ENCODE measurements at places on chromosomes 13 and 19. TPM values are rescaled to one million over a fixed set of nuclear protein-coding genes. Genes with fewer than 3 reads are reported as not detected.

Gene TPTE2
- not detected for total RNA-seq

Gene ZSCAN22
- total RNA-seq = 2.9 TPM

Gene ELSPBP1
- total RNA-seq = not detected

DNA sequence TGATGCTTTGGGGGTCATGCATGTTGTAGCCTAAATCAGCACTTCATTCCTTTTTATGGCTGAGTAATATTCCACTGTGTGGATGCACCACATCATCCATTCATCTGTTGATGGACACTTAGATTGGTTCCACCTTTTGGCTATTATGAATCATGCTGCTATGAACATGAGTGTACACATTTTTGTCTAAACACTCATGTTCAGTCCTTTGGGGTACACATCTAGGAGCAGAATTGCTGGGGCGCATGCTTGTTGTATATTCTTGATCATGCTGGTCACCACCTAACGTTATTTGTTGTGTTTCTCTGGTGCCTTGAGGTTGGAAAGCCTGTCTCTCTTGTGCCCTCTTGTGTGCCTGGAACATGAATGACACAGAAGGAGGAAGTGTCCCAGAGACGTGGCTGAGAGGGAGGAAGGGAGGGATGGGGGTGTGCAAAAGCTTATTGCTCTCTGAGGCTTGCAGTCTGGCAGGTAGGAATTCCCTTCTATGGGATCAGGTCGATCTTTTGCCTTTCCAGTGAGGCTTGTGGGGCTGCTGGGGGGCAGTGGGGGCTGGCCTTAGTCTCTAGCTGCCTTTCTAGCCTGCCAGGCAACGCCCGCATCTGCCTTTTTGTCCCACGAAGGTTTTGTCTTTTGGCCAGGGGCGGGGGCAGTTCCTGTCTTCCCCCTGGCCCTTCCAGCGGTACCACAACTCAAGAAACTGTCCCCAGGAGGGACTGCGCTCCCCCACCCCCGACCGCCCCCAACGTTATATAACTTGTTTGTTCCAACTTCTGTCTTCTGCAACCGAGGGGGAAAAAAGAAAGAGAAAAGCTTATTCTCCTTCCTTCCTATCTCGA is 7.6 kb downstream of the KLHL26 start:
- no peak for DNase-seq

GRCh38 chr19:29767039-29767735 is 44.6 kb upstream of the CCNE1 start:
- no peak for DNase-seq

- DNase-seq = peak; percentile 42
Measured at GRCh38 chr19:16449330-16449961, 22.3 kb downstream of the EPS15L1 start.

DNA sequence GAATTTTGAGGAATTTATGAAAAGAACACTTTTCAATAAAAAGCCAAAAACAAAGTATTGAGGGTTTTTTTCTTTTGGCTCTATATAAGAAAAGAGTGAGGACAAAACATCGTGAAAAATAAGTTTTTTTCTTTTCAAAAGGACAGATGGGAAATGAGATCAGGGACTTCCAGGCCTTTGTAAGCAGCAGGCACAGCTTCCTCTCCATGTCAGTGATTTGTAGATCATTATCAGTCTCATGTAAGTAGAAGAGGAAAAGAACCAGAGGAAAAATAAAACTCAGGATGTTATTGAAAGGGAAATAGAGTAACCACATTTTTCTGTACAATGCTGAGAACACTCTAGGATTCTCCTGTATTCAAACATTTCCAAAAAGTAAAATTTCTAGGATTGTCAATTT is 29.9 kb downstream of the DOCK9 start:
- DNase-seq = no peak

- DNase-seq = no peak
Measured at GRCh38 chr19:17216058-17216670, 1.0 kb downstream of the USE1 start.

- DNase-seq = peak; percentile 28
Measured at GRCh38 chr19:1624458-1624857, 19.2 kb upstream of the UQCR11 start.

GRCh38 chr19:48121909-48122371 is 11.3 kb upstream of the PLA2G4C start:
- DNase-seq = peak; percentile 100

- peak; percentile 52 for DNase-seq
Measured at GRCh38 chr13:98180092-98180491, 3.0 kb upstream of the RNF113B start.

DNA sequence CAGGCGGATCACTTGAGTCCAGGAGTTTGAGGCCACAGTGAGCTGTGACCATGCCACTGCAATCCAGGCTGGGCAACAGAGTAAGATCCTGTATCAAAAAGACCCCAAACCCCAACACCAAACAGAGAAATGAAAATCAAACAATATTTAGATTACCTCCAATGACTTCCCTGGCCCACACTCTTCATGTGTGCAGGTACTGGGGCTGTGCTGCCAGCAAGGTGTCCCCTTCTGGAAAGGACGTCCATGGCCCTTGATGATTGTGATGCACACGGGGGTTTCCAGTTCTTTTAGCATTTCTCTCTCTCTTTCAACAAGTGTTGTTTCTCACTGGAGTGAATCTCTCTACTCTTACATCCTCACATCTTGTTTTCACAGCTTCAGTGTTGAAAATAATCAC is 23.7 kb upstream of the LGALS14 start:
- no peak for DNase-seq

DNA sequence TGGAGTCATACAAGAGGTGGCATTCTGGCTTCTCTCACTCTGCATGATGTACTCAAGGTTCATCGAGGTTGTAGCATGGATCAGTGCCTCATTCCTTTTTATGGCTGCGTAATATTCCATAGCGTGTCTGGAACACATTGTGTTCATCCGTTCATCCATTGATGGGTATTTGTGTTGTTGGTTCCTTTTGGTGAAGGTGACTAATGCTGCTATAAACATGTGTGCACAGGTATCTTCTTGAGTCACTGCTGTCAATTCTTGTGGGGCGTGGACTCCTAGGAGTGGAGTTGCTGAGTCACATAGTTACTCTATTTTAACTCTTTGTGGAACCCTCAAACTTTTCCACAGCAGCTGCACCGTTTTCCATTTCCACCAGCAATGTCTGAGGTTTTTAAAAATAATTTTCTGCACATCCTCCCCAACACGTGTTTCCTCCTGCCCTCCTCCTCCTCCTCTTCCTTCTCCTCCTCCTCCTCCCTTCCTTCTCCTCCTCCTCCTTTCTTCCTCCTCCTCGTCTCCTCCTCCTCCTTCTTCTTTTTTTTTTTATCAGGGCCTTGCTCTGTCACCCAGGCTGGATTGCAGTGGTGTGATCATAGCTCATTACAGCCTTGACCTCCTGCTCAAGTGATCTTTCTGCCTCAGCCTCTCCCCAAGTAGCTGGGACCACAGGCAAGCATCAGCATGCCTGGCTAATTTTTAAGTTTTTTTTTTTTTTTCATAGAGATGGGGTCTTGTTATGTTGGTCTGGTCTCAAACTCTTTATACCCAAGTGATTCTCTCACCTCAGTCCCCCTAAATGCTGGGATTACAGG is 2.0 kb upstream of the TMEM221 start:
- DNase-seq = peak; percentile 31

- no peak for DNase-seq
Measured at GRCh38 chr19:38076337-38076736, 147.7 kb downstream of the DPF1 start.

DNA sequence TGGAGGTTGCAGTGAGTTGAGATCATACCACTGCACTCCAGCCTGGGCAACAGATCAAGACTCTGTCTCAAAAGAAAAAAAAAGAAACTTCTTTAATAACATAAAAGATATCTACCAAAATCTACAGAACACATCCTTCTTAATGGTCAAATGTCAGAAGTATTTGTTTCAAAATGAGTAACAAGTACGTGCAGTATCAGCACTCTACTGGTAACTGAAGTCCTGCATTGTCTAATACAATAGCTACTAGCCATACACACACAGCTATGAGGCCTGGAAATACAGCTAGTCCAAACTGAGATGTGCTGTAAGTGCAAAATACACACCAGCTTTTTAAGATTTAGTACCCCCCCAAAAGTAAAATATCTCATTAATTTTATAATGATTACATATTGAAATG is 88.1 kb downstream of the TSC22D1 start:
- DNase-seq = no peak

DNA sequence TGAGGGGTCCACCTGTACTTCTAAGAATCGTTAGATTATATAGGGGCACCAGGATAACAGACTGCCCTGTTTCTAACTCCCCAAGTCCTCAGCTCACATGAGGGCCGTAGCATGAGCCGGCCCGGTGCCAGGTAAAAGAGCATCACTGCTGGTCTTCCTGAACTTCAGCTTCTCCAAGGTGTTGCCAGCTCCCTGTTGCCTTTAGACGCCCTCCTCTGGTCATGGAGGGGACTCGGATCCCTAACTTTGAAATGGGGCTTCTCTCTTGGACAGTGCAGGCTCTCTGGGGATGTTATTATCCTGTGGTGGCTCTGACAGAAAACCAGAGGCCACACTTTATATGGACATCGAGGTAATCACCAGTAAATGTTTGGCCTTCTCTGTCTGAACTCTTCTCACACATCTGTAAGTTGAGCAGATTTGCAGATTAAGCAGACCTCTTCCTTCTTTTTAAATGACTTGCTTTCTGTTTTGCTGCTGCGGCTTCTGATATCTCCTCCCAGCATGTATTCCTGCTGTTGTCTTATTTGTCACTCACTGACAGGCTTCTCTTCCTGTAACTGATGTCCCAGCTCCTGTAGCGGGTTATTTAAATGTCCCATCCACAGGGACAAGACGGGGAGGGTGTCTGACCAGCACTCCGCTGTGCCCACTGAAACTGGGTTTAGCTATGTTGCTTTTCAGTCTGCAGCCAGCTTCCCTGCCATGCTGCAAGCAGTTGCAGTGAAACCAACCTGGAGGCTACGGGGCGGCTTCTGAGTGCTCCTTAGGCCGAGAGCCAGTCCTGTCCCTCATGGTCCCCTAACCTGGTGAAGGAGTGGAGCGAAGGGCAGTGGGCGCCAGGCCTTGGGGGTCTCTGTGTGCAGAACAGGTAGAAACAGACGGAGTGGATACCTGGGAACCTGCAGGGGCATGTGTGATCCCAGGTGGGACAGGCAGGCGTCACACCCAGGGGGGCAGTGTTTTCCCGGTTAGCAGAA is 39.2 kb downstream of the TSSK6 start:
- peak; percentile 12 for DNase-seq

DNA sequence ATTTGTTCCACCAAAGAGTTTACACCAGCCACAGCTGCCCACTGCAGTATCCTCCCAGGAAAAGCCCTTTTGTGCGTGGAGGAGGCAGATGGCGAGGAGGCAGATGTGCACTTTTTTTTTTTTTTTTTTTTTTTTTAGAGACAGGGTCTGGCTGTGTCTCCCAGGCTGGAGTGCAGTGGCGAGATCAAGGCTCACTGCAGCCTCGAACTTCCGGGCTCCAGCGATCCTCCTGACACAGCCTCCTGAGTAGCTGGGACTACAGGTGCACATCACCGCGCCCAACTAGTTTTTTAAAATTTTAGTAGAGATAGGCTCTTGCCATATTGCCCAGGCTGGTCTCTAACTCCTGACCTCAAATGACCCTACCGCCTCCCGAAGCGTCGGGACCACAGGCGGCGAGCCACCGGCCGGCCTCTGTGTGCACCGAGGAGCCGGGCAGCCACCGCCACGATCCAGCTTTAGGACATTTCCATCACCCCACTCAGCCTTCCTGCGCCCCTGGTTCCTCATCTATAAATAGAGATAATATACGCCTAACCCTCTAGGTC is 563 bp upstream of the PDCD5 start:
- no peak for DNase-seq

- no peak for DNase-seq
Measured at GRCh38 chr13:48851707-48852106, 124.0 kb upstream of the FNDC3A start.

DNA sequence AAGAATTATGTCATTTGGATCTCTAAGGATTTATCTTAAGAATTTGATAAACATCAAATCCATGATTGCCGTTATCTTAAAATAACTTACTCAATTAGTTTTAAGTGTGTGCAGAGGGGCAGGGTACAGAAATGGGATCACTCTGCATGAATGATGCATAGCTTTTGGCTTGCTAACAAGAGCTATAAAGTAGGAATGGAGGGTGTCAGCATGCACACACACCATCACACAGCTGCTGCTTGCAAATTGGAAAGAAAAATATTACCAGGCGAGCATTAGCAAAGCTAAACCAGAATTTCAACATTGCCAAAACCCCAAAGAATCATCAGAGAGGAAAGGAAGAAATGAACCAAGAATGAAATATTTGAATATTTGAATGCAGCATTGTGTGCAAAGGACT is 580.6 kb downstream of the LMO7 start:
- no peak for DNase-seq
